Fibroblast of villous mesenchyme (primary cell): ENCODE measurements at places on chromosomes 4 and X.

- DNase-seq: peak; percentile 87
Measured at GRCh38 chr4:2935762-2936743, 27.2 kb downstream of the NOP14 start.

GRCh38 chrX:149131774-149132173 lies 373.3 kb downstream of the IDS start:
- no peak for DNase-seq

DNA sequence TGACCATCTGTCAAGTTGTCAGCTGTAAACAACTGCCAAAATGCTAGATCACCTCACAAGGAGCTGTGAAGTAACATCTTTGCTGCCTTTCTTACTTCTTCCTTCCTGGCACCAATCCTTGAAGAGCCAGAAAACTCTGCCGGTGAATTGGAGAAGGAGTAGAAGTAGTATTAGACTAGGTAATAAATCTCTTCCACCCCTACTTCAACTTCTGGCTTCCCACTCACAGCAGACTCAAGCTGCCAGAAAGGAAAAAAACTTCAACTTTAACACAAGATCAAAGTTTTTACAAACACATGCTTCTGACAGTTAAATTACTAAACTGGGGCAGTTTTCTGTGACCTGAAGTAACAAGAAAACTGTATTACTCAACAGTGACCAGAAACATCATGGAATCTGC lies 164.7 kb upstream of the SLC7A11 start:
- peak; percentile 78 for DNase-seq

- DNase-seq: no peak
Measured at GRCh38 chrX:117400839-117401238, 715.8 kb downstream of the KLHL13 start.

DNA sequence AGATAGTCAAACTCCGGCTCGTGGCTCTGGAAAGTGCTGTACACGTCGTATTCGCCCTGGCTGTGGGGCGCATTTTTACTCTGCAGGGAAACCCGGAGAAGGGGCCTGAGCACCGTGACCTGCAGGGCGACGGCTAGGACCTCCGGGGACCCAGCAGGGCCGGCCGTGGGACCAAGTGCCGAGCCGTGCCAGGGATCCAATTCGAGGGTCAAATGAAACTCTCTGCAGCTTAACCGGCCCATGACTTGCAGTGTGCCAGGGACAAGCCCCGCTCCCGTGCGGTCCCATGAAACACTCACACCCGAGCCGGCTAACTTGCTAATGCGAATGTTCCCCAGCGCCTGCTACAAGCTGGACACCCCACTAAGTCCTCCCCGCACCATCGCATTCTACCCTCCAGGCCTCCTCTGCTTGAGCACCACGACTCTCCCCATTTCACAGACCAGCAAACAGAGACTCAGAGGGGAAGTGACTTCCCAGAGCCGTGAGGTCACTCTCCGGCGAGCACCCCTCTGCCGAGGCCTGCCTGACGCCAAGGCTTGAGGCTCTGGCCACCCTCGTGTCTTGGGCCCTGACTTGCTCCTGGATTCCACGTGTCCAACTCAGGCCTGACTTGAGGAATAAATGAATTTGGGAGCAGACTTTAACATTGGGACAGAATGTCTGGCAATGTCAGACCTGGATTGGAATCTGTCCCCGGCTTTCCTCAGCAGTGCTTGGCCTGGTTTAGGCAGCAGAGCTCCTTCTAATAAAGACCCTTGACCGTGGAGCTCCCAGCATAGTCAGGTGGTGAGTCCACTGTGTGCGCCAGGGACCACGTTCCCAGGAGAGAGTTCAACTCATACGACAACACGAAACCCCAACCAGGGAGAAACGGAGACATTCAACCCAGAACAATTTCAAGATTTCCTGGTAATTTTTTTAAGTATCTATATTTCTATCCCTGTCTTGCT lies 93.6 kb downstream of the PPP2R2C start:
- no peak for DNase-seq

- no peak for DNase-seq
Measured at GRCh38 chr4:143700046-143700415, 444 bp downstream of the FREM3 start.

- DNase-seq: no peak
Measured at GRCh38 chr4:182067828-182068227, 175.4 kb upstream of the TENM3 start.

GRCh38 chr4:825063-825970 lies 612 bp downstream of the CPLX1 start:
- DNase-seq: peak; percentile 26

GRCh38 chr4:10694151-10694827 lies 9.7 kb upstream of the CLNK start:
- no peak for DNase-seq

DNA sequence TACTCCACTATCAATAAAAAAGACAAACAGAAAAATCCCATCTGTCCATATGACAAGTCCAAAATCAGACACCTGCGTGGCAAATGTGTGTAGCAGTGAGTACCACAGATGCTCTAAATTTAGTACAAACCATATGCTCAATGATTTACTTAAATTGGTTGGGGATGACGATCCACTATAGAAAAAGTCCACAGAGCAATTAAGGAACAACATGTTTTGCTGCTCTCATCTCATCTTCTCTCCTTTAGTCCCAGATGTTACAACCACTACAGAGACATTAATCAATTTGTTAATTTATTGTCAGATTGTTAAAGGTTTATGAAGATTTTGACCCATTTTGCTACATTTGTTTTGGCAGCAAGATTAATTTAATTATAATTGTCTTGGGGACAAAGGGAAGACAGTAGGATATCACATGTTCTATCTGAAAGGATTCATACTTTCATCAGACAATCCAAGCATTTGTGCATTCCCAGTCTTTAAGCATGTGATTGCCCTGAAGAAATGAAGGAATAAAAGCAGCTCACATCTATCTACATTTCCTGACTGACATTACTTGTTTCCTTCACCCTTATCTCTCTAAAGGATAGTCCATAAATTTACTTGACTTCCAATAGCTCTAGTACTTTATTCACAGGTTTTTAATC lies 2268.1 kb downstream of the PCDH7 start:
- no peak for DNase-seq

DNA sequence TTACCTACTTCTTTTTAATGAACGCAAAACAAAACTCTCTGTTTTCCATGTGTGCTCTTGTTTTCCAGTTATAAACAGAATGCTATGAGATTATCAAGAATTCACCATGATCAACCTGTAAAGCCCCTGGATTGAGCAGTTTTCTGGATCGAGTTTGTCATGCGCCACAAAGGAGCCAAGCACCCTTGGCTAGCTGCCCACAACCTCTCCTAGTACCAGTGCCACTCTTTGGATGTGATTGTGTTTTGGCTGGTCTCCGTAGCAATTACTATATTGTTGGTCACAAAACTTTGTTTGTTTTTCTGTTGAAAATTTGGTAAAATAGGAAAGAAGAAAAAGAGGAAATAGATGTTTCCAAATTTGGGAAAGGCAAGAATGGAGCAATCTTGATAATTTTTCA lies 51.1 kb downstream of the UGT2B7 start:
- DNase-seq: no peak
